ENCODE measurements at places on chromosomes 3 and 15.

GRCh38 chr3:78900880-78901279 lies 866.9 kb downstream of the ROBO1 start:
- no peak for DNase-seq

GRCh38 chr3:89373434-89373833 lies 266.0 kb downstream of the EPHA3 start:
- no peak for DNase-seq

GRCh38 chr3:127059072-127059471 lies 76.2 kb downstream of the PLXNA1 start:
- no peak for DNase-seq

- peak; percentile 29 for DNase-seq
These were observed 520.6 kb downstream of the MFSD1 start for GRCh38 chr3:159322322-159322939.

- no peak for DNase-seq
These were observed 19.8 kb upstream of the SMAD6 start for GRCh38 chr15:66682246-66682645.

DNA sequence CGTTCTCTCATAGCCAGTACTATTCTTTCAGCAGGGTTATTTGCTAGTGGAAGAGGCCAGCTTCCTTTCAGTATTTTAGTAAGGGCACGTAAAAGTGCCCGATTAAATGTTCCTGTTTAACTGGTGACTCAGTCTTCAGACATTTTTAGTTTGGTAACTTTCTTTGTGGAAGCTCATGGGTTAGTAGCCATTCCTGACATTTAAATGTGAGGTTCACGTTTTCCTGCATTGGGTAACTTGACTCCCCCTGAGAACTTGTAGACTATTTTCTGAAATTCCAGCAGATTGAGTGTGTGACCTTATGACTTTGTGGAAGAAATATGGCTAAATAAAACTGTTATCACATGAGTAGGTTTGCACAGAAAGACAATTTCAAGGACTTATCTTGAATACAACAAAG lies 16.9 kb downstream of the ABHD2 start:
- peak; percentile 79 for DNase-seq

- DNase-seq: no peak
These were observed 22.2 kb downstream of the EPHB1 start for GRCh38 chr3:134817297-134817696.

GRCh38 chr3:10646531-10647335 lies 141.3 kb upstream of the ATP2B2 start:
- no peak for DNase-seq

- DNase-seq: no peak
These were observed 35.0 kb downstream of the ST6GAL1 start for GRCh38 chr3:186965141-186965879.

DNA sequence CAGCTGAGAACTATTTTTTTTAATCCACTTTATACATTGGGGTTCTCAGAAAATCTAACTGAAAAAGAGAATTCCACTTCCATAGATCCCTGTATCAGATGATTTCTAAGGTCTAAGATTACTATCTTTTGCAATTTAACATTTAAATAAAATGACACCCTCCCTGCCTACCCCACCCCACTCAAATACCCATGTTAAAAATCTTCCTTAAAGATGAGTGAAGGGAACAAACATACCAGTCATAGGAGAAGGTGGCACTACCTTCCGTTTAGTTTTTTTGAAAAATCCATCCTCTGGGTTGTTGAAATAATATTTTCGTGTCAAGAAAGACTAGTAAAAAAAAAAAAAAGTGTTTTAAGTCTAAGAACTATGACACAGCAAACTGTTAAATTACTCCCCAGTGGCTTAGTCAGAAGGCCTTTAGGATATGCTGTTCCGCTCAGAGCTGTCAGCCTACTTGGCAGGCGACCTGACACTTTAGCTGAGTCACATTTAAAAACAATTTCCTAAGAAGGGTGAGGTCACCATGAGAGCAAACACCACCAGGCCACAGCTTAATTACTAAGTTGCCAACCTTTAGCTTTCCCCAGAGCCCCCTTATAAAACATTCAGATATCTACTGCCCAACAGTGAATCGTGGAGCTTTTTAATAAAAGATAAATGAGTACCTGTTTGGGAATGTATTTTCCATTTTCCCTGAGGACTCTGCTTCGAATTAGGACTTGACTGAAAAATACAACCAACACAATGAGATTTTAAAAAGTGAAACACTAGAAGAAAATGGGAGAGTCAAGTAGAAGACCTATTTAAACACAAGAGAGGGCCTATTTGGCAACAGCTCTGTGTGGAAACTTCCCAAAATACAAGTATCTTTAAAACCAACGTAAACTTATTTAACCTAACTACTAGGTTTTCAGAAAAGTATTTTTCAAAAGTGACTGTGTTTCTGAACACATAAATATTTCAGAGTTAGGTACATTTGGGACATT lies 9.6 kb downstream of the EMC3 start:
- peak; percentile 98 for DNase-seq

DNA sequence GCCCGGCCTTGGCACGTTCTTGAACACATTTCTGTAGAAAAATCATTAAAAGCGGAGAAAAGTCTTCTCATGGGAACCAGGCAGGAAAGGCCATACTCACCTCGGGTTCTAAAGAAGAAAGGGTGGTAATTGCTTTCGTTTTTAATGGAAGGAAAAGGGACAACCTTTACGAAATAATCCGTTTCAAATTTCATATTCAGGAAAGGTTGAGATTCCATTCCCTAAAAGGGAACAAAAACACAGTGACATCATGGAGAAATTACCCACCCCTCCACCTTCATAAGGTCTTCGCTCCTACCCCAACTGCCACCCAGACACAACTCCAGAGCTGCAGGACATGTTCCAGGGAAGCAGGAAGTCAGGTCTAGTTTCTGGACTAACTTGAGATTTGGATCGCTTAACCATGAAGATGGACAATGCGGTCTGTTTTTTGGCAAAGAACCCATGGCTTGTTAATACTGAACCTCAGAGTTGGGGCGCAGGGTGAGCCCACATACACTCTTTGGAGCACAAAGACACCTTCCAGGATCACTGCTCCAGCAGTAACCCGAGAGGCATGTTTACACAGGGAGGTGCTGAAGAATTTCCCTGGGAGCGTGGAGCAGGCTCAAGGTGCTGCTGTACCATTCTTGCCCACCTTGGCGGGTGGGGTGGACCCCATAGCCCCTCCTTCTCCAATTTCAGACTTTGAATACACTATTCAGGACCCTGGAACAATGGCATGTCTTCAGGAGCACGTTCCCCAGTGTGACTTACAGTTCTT lies 49.2 kb downstream of the SPATA12 start:
- DNase-seq: peak; percentile 26

Measured in epithelial cell of esophagus (primary cell).